Cardiac septum (tissue), 1 donor: ENCODE measurements at places on chromosomes 13 and 19.

GRCh38 chr13:86324191-86324590 is 525.0 kb upstream of the SLITRK6 start:
- DNase-seq, result no peak

GRCh38 chr19:56595548-56595899 is 422 bp downstream of the ZNF71 start:
- DNase-seq, result no peak

- DNase-seq, result no peak
Observed at GRCh38 chr19:10061717-10062310, 24.3 kb upstream of the SHFL start.

GRCh38 chr13:95745752-95746151 is 68.8 kb downstream of the DNAJC3 start:
- DNase-seq, result no peak

- peak; percentile 98 for DNase-seq
Observed at GRCh38 chr19:44753932-44754749, 5.6 kb downstream of the BCL3 start.
